ENCODE measurements at places on chromosomes 5 and 9.

DNA sequence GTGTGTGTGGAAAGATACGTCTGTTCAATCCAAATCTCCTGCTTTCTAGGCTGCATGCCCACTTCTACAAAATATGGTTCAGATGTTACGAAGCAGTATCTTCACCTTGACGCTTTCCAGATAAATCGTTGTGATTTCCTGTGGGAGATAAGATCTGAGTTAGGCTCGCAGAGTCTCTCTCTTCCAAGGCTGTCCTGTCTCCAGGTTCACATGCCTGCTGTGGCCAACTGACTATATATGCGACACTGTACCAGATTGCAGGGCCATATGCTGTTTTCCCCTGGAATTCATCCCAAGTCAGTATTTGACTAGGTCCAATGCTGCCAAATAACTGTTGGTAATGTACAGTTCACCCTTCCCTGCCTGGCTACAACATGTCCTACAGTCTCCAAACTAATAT is 47.9 kb downstream of the TMEM252 start:
- no peak for DNase-seq

DNA sequence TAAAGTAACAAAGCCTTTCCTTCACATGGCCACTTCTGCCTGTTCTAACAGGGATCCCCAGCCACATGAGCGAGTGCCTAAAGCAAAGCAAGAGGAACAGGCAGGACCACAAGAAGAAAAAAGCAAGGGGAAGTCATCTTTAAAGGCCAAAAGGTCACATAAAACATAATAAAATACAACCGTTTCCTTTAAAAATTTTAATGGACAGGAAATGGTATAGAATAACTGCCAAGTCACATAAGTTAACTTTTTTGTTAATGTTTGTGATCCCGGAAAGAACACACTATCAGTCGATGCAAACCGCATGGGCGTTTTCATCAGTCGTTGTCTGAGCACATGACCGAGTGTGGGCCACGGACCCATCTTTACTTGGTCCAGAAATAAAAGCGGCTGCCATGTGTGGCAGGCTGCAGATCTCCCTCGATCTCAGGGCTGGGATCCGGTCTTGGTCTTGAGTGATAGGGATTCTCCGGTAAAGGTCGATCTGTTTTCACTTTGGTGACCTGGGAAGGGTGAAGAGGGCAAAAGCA is 15.6 kb downstream of the NDUFA8 start:
- no peak for DNase-seq

GRCh38 chr9:133120501-133121197 is 391 bp downstream of the RALGDS start:
- no peak for DNase-seq

DNA sequence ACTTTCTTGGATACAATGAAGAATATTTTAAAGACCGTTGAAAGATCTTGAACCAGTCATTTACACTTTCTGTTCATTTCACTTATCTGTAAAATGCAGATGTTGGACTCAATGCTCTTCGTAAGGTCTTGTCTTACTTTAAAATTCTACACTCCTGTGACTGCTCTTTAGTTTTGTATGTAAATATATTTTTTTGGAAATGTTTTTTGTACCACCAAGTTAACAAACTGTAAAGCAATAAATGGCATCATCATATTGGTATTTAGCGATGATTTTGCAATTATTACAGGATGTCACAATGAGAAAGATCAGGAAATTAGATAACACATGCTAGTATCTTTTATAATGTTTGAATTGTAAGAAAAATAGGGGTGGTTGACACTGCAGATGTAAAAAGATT is 80.8 kb upstream of the GNAQ start:
- no peak for DNase-seq

DNA sequence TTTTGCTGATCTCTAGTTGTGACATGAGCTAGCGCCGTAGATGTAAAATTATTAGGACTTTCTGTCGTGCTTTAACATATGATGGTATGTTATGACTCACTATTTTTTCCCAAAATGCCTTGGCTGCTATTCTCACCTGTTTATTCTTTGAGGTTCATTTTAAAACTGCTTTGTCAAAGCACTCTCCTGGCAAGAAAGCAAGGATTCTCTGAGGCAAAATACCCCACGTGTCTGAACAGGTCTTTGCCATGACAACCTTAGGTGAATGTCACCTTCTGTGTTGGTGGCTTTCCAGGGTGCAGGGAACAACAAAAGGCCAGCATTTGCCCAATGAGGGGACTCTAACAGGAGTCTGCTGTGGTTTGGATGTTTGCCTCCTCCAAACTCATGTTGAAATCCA is 30.6 kb upstream of the COL5A1 start:
- DNase-seq = no peak

DNA sequence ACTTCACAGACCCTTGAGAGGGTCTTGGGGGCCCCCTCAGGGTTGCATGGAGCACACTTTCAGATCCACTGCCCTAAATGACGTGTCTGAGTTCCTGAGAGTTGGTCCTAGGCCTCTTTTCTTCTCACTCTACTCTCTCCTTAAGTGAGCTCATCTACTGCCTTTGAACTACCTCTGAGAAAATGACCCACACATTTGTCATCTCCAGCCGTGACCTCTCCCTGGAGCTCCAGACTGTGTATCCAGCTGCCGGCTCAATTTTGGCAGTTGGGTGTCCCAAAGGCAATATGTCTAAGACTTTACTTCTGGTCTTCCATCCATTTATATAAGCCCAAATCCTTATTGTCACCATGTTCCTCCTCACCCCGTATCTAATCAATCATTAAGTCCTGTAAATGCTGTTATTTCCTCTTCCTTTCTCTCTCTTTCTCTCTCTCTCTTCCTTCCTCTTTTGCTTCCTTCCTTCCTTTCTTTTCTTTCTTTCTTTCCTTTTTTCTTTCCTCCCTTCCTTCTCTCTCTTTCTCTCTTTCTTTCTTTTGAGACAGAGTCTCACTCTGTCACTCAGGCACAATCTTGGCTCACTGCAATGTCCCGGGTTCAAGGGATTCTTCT is 51.2 kb upstream of the HSPA9 start:
- no peak for DNase-seq

- DNase-seq = no peak
Measured at GRCh38 chr5:180563994-180564393, 27.3 kb downstream of the SCGB3A1 start.

- no peak for DNase-seq
Measured at GRCh38 chr9:16184964-16185646, 632.3 kb downstream of the CCDC171 start.

DNA sequence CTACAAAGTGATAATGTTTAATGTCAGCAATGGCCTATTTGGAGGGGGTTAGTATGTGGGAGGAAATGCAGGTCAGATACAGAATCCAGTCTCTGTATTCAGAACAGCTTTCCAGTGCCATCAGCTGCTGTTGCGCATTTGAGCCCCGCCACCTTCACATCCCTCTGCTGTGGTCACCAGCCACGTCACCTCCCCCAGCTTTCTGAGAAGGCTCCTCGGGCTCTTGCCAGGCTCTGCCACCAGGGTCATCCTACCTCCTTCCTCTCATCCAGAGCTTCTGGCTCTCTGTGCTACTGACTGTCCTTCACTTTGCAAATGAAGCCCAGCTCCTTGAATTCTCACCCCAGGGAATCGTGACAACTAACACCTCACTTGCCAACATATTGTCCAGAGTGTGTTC is 138.8 kb downstream of the PIK3R1 start:
- DNase-seq = no peak

GRCh38 chr5:15850939-15851341 is 328.7 kb downstream of the MARCHF11 start:
- DNase-seq = no peak

- no peak for DNase-seq
Measured at GRCh38 chr5:168147568-168148360, 143.7 kb upstream of the WWC1 start.
